ENCODE measurements at places on chromosomes 6 and 20. TPM values are rescaled to one million over a fixed set of nuclear protein-coding genes. Genes with fewer than 3 reads are reported as not detected.

The RNF217 gene
- 16.3 TPM for total RNA-seq

DNA sequence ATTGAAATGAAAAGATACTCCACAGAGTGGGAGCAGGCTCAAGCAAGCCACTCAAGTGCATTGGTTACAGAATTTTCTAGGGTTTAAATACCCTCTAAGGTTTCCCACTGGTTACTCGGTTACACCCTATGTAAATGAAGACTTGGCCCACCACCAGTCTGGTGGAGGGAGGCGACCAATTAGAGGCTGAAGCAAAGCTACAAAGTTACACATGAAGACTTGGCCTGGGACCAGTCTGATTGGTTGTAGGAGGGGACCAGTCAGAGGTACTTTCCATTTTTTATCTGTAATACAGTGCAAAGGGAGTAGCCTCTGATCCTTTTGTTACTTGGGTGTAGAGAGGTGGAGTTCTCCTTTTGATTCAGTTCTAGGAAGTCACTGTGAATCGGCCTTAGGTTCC, 7.6 kb downstream of the SRSF12 start:
- no peak for DNase-seq

The PI16 gene
- total RNA-seq: not detected

DNA sequence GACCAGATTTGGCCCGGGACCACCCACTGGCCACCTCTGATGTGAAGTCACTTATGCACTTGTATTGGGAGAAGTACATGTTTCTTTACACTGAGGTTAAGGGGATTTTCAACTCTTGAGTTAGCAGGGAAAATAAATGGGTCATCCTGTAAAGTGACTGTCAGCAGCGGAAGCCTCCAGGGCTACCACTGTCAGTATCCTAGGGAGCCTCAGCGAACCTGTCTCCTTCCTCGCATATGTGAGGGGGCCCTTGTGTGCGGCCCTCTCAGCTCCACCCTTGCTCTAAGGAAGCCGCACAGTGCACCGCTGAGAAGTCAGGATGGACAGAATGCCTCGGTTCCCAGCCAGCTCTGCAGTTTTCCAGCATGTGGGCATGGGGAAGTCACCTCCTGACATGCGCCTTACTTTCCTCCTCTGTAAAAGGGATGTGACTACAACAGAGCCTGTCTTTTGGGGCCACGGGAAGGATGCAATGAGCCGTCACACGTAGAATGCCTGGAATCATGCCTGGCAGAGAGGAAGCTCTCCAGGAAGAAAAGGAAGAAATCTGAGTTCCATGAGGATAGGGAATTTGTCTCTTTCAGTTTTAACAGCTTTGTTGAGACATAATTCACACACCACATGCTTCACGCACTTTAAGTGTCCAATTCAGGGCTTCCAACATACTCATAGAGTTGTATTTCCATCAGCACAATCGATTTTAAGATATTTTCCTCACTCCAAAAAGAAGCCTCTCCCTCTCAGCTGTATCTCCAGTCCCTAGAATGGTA, 115.4 kb downstream of the SYCP2 start:
- no peak for DNase-seq

GRCh38 chr20:5465604-5465927, 148.8 kb upstream of the PROKR2 start:
- no peak for DNase-seq

- no peak for DNase-seq
These were observed 873.5 kb downstream of the EPHA7 start for GRCh38 chr6:92545861-92546260.

DNA sequence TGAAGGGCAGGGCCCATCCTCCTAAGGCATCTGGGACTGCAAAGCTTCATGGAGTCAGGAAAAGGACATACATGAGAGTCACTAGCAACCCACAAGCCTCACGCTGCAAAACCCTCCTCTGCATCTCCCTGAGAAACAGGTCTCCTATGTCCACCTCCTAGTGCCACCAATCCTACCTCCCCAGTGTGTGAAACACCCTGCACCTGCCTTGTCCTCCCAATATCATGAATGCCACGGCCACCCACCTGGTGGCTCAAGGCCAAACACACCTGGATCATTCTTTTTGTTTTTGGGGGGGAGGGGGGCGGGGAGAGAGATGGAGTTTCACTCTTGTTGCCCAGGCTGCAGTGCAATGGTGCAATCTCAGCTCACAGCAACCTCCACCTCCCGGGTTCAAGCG, 90.5 kb downstream of the ZMYND8 start:
- DNase-seq: no peak

GRCh38 chr20:33751775-33752174, 20.0 kb downstream of the ZNF341 start:
- no peak for DNase-seq

DNA sequence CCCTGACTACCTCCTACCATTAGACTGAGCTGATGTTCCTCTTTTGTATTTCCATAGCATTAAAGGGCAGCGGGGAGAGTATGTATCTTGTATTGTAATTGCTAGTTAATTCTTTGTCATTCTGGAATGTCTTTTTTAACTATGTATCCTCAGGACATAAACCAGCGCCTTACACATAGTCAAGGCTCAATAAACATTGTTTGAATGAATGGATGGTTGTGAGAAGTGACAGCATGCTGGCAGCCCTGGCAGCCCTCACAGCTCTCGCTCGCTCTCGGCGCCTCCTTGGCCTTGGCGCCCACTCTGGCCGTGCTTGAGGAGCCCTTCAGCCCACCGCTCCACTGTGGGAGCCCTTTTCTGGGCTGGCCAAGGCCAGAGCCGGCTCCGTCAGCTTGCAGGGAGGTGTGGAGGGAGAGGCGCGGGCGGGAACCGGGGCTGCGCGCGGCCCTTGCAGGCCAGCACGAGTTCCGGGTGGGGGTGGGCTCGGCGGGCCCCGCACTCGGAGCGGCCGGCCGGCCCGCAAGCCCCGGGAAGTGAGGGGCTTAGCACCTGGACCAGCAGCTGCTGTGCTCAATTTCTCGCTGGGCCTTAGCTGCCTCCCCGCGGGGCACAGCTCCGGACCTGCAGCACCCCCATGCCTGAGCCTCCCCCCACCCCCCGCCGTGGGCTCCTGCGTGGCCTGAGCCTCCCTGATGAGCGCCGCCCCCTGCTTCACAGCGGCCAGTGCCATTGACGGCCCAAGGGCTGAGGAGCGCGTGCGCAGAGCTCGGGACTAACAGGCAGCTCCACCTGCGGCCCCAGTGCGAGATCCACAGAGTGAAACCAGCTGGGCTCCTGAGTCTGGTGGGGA, 93.1 kb downstream of the RNF182 start:
- no peak for DNase-seq

DNA sequence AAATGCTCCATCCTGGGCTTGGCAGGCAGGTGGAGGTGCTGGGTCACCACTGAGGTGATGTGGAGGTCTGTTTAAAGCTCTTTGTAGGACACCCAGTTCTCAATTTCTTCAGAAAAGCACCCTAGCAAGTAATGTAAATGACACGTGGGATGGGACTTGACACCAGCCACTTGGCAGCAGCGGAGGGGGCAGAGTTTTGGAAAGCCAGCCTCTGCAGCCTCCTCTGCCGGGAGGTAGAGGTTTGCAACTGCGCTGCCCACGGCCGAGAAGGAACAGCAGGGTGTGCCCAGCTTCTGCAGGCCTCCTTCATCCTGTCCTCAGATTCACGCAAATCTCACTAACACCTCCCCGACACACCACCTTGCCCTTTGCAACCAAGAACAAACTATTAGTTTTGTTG, 77.3 kb downstream of the RAMACL start:
- no peak for DNase-seq

The ULBP2 gene
- 12.2 TPM for total RNA-seq

The PSMG4 gene
- total RNA-seq: 34.2 TPM

The DNAH8 gene
- not detected for total RNA-seq

The ANGPT4 gene
- total RNA-seq: not detected

The AVP gene
- total RNA-seq: not detected

The TREM1 gene
- total RNA-seq: 21.1 TPM

DNA sequence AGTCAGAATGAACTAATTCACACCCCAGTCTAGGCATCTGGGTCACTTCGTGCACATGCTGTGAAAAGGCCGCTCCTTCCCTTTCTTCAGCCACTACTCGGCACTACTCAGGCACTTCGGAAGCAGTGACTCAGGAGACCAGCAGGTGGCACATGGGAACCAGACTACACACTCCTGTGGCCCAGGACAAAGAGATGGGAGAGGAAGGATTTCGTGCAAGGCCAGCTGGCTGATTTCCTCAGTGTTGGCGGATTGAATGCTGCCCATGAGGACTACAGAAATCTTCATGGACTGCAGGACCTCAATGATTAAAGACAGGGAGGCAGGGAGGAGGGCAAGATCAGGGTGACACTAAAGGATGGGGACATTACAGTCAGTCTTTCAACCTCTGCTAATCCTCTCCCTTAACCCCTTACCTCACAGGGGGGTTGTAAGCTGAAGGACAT, 117.8 kb upstream of the SPACA1 start:
- peak; percentile 73 for DNase-seq

DNA sequence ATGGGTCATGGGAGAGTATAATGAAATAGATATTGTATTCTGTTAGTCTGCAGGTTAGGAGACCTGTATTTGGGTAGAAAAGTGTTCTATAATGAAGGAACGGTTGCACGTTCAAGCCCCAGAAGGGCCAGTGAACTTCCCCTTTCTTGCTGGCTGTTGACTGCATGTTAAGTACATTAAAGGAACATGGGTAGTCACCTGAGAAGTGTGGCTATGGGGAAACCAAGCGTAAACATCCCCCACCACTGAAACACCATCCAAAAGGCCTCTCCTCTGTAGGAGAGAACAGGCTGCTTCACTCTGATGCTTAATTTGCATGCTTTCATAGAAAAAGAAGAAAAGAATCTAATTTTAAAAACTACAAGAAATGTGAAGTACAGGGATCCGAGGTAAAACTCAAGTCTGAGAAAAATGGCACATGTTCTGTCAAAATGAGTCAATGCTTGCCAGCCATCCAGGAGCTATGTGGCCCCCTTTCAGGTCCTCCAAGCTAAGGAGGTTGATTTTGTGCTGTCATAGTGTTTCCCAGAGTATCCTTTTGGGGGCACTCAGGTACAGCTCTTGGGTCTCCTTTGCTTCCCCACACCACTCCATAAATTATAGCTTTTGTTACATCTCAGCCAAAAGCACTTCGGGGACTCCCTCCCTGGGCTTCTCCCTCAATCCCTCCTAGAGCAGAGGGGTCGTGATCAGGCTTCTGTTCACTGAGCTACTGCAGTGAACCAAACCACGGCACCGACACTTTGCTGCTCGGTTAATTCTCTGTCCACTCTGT, 283.7 kb upstream of the AGPAT4 start:
- no peak for DNase-seq

DNA sequence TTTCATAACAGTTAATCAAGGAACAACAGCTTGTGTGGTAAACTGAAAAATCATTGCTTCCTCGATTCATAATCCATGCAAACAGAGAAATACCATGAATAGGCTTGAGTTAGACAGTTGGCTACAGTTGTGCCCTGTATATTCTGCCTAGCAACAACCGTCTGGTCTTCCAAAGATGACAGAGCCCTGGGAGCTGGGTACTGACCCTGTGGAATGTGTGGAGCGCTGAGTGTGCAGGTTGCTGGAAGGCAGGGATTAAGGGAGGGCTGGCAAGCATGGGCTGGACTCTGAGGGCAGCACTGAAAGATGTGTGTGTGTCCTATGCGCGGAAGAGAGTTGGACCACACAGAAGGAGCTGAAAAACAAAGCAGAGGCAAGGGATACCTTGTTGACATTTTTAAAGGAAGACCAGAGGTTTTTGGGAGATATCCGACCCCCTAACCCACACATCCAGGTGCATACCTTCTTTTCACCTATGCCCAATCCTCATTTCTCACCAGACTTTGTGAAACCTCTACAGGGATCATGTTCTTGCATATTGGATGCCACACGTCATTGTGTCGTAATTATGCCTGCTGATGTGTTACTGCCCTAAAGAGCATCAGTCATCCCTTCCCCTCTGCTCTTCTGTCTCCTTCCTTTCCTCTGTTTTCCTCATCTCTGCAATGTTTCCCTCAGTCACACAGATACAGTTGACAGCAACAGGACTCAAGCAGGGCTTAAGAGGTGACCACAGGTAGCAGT, 58.2 kb upstream of the VGLL2 start:
- DNase-seq: peak; percentile 29

DNA sequence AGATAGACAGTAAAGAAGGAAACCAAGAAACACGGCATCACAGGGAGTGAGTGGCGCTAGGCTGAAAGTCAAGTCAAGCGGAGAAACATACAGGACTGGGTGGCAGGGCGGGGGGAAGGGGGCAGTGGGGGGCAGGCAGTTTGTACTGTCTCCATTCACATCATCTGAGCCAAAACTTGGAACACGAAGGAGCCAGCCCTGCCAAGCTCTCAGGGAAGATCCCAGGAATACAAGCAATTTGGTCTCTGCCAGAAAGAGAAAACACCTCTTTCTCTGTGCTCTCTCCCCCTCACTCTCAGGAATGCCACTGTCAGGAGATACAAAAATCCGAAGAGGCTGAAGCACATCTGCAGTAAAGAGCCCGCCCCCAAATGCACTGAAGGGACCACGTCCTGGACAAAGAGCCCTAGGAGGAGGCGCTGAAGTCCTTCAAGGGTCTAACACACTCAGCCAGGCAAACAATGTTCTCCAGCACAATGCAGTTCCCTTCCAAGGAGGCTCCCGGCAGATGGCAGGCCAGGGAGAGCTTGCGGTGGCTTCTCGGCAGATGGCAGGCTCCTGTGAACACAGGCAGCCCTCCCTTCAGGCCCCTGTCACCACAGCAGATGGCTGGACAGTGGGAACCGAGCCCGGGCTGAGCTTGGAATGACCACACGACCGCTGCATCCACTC, 90.0 kb downstream of the ATP9A start:
- no peak for DNase-seq

The FAM184A gene
- 0.26 TPM for total RNA-seq

The PGC gene
- total RNA-seq: not detected

GRCh38 chr6:83948851-83949250, 84.7 kb upstream of the MRAP2 start:
- no peak for DNase-seq

The CDH4 gene
- 12.1 TPM for total RNA-seq

The FAM135A gene
- total RNA-seq: 82.2 TPM

GRCh38 chr6:27495386-27496135, 22.7 kb upstream of the ZNF184 start:
- peak; percentile 87 for DNase-seq

- no peak for DNase-seq
These were observed 74.5 kb downstream of the LINC00237 start for GRCh38 chr20:21031666-21032065.

GRCh38 chr20:58864346-58864745, 11.8 kb downstream of the GNAS start:
- no peak for DNase-seq

The MYB gene
- total RNA-seq: under 0.01 TPM

DNA sequence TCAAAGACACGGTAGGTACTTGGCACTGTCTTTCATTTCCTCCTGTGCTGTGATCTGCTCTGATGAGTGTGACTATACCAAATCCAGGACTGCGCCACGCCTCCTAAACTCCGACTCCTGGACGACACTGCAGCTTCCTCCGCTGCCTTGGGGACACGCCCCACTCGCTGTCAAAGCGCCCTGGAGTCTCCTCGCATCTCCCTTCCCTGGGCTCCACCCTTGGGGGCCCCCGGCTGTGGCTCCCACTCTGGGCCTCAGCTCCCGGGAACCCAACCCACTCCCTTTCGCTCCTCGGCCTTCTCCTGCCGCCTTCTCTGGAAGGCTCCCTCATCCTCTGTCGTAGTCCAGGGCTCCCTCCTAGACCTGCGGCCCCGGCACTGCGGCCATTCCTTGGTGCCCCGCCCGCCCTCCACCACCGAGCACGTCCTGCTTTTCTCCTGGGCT, 61.2 kb downstream of the RSPH3 start:
- DNase-seq: peak; percentile 29

The GGTLC1 gene
- not detected for total RNA-seq

The LHFPL5 gene
- total RNA-seq: not detected

Measured in bronchial epithelial cell (primary cell).